DMS79 treated with DMSO at 0.1 percent for 48 hours (cell line): ENCODE measurements at places on chromosomes 11 and 22.

DNA sequence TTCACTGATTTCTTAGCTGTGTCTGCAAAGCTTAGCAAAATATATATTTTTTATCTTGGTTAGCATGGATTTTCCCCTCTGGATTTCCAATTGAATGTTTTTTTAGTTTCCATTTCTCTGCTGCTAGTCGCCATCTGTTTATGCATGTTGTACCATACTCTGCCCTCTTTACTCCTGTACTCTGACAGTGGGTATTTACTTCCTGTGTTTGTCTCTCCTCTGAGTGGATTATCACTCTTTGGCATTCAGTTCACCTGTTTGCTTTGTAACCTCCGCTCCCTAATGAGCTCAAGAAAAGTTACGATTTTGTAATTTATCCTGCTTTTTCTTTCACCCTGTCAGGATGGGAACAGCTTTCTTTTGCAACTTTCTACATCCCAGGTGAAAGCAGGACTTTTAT is 59.1 kb downstream of the PDHX start:
- no peak for DNase-seq

- DNase-seq = no peak
Observed at GRCh38 chr22:30325724-30326254, 952 bp downstream of the TBC1D10A start.

DNA sequence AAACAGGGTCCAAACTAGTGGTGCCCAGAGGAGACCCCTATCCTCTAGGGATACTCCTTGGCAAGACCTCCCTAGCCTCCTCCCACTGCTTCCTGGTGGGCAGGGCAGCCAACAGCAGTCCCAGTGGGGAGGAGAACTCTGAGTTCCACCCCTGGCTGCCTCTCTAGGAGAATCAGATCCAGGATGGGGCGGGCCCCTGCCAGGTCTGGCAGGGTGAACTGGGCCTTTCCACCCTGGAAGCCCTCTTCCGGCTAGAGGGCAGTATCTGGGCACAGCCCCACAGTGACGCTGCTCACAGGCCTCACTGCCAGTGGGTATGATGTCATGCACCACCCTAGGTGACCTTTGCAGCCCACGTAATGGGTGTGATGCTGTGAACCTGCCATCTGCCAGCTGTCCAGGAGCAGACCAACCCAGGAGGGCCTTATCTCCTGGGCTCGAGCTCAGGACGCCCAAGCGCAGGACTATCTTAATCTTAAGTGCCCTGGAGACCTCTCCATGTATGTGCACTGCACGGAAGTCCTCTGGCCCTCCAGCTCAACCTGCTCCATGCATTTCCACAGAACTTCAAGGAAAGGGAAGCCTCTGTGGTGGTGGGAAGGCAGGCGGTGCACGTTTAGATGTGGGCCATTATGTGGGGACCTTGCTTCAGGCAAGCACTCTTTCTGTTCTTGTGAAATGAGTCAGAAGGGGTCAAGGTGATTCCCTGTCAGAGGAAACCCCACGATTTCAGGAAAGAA is 31.8 kb upstream of the FCHSD2 start:
- DNase-seq = no peak

DNA sequence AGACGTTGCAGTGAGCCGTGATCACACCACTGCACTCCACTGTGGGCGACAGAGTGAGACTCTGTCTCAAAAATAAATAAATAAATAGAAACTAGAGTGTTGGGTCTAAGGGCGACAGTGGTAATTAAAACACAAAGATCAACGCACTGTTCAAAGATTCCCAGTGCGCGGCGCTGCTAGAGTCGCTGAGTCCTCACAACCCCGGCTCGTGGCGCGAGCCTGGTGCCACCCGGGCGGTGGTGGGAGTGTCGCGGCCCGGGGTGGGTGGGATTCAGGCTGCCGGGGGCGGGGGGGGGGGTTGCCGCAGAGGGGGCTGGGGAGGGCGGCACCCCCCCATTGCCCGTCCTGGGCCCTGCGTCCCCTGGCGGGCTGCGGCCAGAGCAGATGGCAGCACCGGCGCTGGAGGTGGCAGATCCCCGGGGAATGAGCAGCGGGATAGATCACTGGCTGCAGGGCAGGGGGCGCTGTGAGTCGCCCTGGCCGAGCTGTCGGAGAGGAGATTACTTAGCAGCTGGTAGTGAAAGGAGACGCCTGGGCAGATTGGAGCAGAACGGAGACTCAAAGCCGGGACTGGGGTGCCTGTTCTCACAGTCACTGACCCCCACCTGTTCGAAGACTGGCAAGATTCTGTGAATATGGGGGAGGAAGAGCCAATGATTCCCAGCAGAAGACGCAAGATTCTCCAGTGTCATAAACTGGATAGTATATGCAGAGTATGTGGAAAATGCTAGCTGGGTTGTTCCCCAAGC is 30.2 kb upstream of the APOBEC3A start:
- no peak for DNase-seq

- no peak for DNase-seq
Observed at GRCh38 chr11:35792846-35793192, 130.2 kb downstream of the TRIM44 start.

- no peak for DNase-seq
Observed at GRCh38 chr11:36777311-36777710, 179.3 kb upstream of the RAG2 start.

DNA sequence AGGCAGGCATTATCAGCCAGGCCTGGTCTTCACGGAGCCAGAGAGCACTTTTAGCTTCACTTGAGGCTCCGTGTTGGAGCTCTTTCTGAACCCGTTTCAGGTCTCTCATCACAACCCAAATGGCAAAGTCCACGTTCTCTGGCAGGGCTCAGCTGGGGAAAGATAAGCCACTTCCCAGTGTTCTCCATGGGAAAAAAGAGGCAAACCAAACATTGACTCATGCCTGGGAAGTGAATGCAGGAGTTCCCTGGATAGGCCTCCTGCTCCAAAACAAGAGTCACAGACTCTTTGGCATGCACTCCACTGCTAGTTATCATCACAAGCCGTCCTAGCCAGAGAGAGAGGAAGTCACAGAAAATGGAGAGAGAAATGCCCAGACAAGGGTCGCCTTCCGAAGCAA is 11.6 kb downstream of the OPCML start:
- no peak for DNase-seq

- no peak for DNase-seq
Observed at GRCh38 chr11:38582151-38582550, 1984.1 kb upstream of the RAG2 start.

DNA sequence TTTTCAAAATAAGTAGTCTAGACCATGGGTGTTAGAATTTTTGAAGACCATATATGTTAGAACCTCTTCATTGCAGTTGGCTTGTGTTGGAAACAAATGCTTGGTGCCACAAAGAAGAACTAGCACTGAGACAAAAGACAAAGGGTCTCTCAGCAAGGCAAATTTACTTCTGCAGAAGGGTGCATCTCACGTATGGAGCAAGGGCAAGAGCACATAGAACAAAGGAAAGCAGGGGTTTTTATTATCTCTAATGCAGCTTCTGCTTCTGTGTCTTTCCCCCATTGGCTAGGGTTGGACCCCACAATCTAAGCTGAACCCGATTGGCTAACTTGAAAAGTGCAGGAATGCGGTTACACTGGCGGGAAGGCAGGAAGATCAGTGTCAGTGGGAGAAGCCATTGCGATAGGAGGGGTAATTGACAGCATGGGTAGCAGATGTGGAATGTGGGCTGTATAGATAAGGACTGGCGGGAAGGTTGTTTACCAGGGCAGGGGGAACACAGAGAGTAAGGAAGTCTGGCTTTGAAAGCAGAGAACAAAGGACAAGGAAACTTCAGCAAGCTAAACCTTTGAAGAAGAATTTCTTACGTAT is 9.2 kb upstream of the RBMXL2 start:
- DNase-seq = no peak
